NCI-H1092 (cell line): ENCODE measurements at places on chromosomes 4 and X.

DNA sequence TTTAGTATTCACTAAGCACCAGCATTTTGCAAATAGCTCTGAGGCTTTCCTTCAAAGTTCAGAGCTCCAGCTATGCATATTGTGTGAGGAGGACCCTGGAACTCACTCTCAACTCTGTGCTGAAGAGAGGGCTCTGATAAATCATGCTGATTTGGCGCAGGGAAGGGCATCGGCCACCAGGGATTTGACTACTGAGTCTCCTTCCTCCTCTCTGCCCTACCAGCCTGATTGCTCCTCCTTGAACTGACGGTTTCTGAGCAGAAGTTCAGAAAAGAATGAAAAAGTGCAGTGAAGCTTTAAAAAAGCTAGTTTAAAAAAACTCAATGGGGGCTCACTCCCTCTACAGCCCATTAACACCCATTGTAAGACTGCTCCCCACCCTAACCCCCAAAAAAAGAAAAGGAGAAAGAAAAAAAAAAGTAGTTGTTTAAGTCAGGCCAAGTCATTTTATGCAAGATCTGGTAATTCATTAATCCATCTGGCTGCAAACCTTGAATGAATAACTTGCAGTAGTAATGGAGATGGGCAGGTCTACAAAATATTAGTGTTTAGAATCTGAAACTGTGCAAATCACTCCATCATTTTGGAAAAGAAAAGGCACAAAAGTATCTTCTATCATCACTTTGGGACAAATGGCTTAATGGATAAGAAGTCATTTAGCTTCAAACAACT is 13.3 kb downstream of the PPARGC1A start:
- DNase-seq, result no peak

GRCh38 chrX:70478526-70479245 is 34.1 kb downstream of the DLG3 start:
- no peak for DNase-seq

DNA sequence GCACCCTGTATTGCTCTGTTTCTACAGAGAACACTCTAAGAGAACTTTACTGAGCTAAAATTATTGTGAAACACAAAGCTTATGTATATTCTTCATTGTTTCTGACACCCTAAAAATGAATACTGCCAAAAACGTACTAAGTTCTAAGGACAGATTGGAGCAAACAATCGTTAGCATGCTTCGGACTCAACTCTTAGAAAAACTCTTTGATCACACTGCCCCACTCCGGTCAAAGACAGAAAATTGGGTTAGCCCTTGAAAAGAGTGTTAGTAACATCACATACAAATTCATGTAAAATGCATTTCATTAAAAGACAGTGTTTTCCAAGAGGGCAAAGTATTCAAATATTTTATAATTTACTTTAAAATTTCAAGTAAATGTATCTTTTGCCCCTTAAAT is 177.4 kb downstream of the DCHS2 start:
- DNase-seq, result no peak

DNA sequence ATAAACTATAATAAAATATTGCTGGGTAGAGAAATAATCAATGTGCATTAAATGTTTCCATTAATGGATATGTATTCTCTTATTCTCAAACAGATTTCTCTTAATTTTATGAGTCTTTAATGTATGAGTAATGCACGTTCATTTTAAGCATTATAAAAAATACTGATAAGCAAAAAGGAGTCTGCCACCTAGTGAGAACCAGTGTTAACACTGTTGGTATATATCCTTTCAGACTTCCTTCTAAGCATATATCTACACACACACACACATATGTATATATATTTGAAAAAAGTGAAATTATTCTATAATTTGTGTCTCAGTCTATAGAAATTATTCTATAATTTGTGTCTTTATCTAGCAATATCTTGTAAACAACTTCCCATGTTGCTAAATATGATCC is 49.9 kb upstream of the MTMR1 start:
- no peak for DNase-seq

DNA sequence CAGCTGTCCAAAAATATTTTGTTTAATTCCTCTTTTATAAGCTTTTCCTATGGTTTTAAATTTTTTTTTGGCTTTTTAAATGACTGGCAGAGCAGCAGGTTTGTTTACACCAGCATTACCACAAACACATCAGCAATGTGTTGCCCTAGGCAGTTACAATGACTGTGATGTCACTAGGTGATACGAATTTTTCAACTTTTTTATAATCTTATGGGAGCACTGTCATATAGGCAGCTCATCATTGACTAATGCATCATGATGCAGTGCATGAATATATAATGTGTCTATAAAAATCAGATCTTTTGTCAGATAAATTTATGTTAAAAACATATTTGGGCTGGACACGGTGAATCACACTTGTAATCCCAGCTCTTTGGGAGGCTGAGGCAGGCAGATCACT is 231.6 kb upstream of the SLIT2 start:
- DNase-seq, result no peak

DNA sequence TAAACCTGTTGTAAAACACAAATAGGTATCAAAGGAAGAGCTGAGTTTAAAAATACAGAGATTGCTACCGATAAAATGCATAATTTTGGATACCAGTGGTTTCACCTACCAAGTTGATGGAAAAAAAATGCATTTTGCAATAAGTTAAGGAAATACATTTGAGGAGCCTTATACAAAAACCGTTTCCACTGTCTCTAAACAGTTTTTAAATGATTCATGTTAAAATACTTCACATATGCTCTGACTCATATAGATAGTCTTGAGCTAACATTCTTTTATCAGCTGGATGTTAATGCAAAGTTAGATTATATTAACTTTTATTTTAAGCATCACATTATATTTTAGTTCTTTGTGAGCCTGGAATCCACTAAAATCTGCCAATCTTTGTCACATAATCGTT is 50.6 kb upstream of the ANKRD17 start:
- DNase-seq, result no peak

DNA sequence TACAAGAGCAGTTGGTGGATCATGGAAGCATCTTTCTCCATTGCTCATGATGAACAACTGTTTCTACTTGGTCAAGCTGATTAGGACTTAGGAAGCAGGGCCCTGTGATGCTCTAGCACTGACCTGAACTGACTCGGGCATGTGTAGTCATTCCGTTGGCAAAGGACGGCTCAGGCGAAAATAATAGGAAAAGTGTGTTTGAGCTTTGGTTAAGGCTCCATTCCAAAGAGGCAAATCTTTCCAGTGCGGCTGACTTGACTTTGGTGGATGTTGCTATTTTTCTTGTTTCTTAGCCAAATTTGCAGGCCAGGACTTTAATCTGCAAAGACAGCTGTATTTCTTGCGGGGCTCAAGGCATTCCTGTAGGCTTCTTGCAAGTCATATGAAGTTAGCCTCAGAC is 39.5 kb downstream of the ZNF518B start:
- no peak for DNase-seq
